ENCODE measurements at places on chromosomes 3 and 15.

GRCh38 chr3:84125201-84125721 is 833.5 kb upstream of the CADM2 start:
- no peak for DNase-seq

DNA sequence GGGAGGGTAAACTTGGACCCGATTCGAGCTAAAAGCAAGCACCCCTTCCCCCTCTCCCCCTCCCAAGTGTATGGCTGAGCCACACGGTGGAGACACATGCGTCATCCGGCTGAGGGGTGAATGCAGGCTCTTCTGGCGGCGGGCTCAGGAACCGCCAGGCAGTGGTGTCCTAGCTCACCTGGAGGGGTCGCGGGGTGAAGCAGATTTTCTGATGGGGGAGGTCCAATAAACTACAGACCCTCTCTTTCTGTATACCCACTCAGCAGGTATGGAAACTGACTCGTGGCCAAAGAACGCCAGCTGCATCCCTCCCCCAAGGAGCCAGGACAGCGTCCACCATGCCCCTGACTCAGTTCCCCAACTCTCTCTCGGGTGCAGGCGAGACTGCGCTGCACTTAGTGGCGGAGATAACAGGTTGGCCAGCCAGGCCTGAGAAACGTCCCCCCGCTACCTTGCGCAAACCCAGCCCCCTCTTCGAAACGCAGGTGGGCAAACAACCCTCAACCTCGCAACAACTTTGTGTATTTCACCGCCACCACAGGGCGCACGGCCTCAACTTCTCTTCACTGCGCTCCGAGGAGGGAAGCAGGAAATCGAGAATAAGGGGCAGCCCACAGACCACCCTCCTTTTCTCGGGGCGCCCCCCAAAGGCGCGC is 1.3 kb downstream of the MAGI1 start:
- DNase-seq = peak; percentile 47

DNA sequence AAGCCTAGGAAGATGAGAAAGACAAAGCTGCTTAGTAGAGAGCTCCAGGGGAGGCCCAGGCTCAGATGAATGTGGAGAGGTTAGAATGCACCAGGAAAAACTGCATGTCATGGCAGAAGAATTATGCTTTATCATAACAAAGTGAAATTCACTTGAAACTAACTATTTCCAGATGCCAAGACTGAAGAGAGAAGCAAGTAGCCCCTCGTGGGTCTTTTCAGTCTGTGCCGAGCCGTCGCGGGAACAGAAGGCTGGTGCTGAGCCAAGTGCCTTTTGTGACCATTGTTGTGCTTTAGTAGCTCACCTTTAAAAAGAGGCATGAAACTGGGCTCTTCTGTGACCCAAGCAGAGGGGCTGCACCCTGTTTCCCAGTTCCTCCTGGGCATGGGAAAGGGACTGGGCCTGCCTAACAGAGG is 73.2 kb downstream of the CHDH start:
- DNase-seq = peak; percentile 5

- no peak for DNase-seq
These were observed 146.0 kb upstream of the FRMD4B start for GRCh38 chr3:69531576-69532546.

DNA sequence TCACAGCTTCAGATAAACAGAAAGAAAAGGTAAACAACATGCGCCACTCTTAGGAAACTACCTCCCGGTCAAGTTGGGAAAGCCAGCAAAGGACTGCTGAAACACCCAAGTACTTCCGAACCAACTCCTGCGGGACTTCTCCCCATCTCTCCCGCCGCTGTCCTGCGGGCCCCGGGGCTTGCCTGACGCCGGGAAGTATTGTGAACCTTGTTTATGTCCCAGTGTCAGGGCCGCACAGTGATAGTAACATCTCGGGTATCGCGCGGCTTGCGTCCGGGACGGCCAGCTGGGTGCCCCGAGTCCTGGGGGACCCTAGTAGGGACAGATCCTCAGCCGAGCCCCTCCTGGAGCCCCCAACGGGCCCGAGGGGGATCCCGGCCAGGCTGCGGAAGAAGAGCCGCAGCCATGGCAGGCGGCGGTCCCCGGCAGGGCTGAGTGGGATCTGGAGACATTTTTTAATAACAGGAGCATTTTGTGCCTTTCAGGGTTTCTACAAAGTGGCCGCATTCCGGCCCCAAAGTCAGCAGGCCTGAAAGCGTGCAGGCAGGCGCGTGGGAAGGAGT is 756 bp downstream of the CLPX start:
- DNase-seq = peak; percentile 64

DNA sequence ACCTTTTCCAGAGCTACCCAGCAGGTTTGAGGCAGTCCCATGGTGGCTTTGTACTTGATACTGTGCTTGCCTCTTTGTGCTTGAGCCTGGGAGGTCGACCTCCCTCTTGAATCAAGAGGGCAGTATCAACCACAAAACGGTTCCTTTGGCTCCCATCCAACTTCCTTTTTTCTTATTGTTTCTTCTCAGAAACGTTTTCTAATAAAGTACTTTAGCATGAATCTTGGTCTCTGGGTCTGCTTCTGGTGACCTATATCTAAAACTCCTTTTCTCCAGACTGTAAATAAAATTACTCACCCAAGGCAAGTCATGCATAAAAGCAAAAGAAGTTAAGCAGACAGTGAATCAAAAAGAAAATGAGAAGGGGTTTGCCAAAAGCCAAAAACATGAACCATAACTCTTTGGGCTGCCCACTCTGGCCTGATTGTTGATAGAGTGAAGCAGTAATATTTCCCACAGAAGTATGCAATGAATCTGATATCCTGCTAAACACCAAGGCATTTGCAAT is 112.2 kb upstream of the SLC4A7 start:
- DNase-seq = no peak

- DNase-seq = peak; percentile 27
These were observed 220.9 kb upstream of the NANOGP8 start for GRCh38 chr15:35305946-35306345.

- no peak for DNase-seq
These were observed 87.1 kb upstream of the PLSCR5 start for GRCh38 chr3:146692254-146692653.

- DNase-seq = no peak
These were observed 77.5 kb downstream of the IGF1R start for GRCh38 chr15:98725874-98726273.

DNA sequence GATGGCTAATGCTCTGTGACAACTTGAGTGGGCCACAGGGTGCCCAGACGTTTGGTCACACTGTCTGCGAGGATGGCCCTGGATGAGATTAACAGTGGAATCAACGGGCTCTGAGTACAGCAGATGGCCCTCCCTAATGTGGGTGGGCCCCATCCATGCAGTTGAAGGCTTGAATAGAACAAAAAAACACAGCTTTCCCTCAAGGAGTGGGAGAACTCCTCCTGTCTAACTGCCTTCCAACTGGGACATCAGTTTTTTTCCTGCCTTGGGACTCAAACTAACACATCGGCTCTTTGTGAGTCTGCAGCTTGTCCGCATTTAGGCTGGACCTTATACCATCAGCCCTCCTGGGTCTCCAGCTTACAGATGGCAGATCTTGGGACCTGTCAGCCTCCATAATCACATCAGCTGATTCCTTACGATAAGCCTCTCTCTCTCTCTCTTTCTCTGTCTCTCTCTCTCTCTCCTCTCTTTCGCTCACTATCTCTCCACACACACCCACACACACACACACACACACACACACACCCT is 20.8 kb downstream of the FAM174B start:
- no peak for DNase-seq

DNA sequence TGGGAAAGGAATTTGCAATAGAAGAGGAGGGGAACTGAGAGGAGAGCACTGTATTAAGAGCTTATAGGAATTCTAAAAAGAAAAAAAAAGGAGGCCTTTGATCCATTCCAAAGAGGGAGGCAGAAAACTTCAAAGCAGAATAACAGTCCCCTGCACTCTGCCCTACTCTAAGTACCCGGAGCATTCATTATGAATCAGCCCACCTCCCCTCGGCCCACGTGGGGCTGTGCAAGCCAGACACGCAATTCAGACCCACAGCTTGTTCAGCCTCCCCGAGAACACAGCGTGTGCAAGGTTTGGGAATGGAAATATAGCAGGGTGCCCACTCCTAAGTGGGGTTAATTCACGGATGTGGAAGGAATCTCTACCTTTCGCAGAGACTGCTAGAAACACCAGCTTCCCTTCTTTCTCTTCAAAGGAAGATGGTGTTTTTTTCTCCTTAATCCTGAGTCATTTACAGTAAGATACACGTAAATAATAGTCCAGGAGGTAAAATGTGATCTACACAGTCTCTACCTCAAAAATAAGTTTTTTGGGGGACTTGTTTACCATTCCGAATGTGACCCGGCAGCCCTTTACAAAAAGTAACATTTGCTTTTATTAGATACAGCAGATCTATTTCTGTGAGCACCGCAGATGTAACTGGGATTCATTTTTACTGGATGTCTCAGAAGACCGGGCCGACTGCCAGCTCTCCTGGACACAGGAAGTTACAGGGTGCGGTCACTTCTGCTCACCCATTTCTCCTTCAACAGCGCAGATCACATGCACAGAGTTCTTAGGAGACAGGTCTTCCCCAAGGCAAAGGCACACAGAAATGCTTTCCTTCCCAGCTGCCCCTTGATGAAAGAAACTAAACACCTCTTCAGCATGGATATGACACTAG is 768.5 kb upstream of the CFAP20DC start:
- peak; percentile 95 for DNase-seq

GRCh38 chr3:116260491-116260890 is 184.8 kb downstream of the LSAMP start:
- no peak for DNase-seq

DNA sequence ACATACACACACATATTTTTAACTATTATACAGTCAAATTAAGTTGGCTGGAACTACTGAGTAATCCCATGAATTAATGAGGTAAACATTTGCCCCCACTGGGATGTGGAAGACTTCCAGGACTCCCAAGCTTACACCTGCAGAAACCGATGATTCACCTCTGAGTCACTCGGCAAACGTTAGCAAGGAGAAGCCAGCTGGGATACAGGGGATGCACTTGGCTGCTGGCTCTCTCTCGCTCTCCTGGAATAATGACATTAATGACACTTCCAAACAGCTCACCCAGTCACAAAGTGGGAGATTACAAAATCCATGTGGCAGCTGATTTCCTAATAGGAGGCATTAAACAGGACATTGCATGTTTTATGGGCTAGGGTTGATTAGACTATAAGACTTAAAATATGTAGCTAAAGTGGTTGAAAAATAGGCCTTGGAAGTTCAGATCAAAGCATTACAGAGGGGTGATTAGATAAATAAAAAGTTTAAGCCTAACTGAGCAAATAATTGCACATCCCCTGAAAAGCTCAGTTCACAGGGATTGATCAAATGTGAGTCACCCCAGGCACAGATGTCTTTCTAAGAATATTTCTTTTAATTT is 500.9 kb downstream of the SOX2 start:
- peak; percentile 58 for DNase-seq

DNA sequence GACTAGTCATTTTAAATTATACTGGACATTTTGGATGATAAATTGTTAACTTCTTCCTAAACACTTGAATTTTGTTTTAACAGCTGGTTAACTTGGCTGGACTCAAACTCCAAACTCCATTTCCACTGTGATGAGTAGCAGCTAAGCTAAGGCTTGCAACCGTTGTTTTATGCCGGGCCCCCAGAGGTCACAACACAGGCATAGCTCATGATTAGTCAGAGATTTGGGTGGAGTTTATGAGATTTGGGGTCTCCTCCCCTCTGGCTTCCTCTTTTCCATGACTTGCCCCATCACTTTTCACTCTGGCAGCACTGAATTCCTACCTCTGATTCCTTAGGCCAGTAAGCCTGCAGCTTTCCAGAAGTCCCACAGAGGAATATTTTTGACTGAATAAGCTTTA is 12.8 kb downstream of the THAP10 start:
- DNase-seq = peak; percentile 30

GRCh38 chr3:30188713-30189112 is 417.7 kb upstream of the TGFBR2 start:
- DNase-seq = peak; percentile 91

GRCh38 chr15:40768521-40769273 is 1.1 kb upstream of the C15orf62 start:
- no peak for DNase-seq

DNA sequence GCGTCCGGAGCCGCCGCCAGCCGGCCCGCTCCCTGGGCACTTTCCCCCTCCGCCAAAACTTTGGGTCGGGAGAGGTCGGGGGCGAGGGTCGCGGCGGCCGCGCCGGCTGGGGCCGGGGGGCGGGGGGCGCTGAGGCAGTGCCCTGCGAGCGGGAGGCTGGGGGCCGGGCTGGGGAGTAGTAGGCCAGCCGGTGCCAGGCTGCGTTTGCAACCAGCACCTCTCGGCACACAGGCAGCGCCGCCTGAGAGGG is 452 bp downstream of the BBX start:
- DNase-seq = no peak

DNA sequence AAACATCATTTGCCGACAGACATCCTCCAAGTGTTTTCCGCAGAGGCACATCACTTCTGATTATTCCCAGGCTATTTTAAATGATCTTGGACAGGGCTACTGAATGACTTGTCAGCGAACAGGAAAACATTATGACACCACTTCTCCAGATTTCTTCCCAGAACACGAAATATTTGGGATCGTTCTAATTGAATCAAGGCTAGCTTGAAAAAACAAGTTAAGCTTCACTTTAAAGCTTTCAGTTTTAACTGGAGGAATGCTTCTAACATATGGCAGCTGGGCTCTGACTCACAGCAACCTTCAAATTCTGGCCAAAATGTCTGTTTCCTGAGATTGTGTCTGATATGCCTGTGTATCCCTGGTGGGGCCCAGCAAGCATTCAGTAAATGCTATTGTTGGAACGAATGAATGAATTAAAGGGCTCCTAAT is 127.0 kb upstream of the ICE2 start:
- DNase-seq = peak; percentile 39

- peak; percentile 80 for DNase-seq
These were observed 61.9 kb downstream of the TM4SF4 start for GRCh38 chr3:149536429-149536828.

Measured in myocyte (in vitro differentiated cells).